ENCODE measurements at places on chromosomes 3 and 15.

GRCh38 chr15:59237924-59238331 lies 31.3 kb downstream of the LDHAL6B start:
- no peak for DNase-seq

GRCh38 chr3:71512000-71512399 lies 71.5 kb downstream of the FOXP1 start:
- no peak for DNase-seq

GRCh38 chr3:96428097-96428496 lies 386.3 kb upstream of the EPHA6 start:
- DNase-seq, result no peak

- peak; percentile 30 for DNase-seq
Observed at GRCh38 chr3:12990306-12990705, 82.9 kb downstream of the IQSEC1 start.

DNA sequence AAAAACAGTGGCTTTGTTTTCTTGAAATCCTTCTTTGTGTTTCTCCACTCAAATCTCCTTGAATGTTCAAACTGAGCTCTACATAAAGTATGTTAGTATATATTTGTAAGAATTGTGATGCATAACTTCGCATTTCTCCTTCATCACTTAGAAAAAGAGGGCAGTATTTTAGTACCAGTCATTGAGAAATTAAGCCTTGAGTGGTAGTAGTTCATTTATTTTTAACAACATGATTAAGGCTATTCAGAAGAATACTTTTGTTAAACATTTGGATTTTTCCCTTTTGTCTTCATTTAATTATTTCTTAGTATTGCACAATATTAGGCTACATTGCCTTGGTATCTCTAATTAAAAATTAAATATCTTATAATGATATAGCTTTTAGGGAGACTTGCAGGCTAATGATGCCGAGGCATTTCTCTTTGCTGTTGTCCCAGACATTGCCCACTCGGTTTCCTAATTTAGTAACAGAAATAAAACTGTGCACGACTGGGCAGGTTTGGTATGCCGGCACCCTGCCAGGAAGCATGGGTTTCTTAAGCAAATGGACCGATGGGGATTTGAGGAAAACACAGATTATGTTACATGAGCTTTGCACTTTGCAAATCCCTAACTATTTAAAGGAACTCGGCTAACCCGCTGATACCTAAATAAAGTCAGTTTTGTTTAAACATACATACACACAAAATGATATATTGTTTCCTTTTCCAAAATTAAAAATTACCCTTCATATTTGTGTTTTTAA lies 54.7 kb downstream of the LRRC28 start:
- DNase-seq, result peak; percentile 23

DNA sequence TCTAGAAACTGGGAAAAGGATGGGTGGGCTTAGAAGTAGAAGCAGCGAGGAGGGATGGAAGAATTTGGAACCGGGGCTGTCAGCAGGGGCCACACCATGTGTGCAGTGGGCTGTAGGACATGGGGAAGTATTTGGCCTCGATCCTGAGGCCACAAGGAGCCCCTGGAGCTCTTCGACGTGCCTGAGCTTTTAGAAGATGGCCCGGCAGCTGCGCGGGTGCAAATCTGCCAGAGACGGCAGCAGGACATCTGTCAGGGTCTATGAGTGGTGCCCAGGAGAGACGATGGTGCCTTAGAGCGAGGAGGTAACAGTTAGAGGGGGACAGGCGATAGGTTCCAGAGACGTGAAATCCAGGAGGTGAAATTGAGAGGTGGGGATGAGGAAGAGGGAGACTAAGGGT lies 321.1 kb downstream of the UACA start:
- no peak for DNase-seq

GRCh38 chr15:40937762-40938535 lies 8.8 kb downstream of the DLL4 start:
- DNase-seq, result no peak

- peak; percentile 66 for DNase-seq
Observed at GRCh38 chr15:98442379-98442833, 205.9 kb upstream of the IGF1R start.

- DNase-seq, result no peak
Observed at GRCh38 chr3:124137216-124137615, 145.3 kb upstream of the ROPN1 start.

DNA sequence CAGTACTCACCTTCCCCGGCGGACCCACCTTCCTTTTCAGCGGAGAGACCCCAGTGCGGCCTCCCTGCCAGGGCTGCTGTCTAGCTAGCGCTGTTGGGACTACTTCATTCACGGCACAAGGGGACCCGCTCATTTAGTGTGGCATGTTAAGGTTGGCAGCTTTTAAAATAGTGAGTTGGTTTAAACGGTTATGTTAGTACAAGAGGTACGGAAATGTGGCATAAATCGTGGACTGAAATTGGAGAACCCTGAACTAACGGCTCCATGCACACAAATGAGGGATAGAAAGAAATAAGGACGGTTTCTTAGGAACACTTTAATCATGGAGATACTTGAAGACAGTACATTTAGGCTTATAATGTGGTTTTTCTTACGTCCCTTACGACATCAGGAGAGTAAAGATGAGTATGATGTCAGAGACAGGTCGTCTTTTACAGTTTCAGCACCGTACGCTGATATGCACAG lies 752 bp downstream of the CEP63 start:
- DNase-seq, result no peak

DNA sequence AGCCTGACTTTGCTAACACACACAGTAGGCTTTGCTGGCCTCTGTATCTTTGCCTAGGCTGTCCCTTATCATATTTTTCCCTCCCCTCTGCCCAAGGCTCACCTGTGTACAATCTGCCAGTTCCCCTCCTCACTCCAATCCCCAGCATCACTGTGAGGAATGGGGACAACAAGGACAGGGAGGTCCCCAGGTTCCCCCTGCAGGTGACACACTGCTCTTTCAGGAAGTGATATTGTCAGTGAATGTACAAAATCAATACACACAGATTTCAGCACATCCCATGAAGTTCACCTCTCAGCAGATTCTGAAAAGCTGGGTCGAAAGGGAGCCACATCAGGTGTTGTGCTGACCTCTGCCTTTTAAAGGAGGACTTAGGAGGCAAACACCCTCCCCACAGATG lies 177.5 kb downstream of the RAB11A start:
- no peak for DNase-seq

GRCh38 chr15:52220937-52221660 lies 29.9 kb upstream of the GNB5 start:
- no peak for DNase-seq

- no peak for DNase-seq
Observed at GRCh38 chr3:123783811-123784210, 100.3 kb downstream of the MYLK start.

DNA sequence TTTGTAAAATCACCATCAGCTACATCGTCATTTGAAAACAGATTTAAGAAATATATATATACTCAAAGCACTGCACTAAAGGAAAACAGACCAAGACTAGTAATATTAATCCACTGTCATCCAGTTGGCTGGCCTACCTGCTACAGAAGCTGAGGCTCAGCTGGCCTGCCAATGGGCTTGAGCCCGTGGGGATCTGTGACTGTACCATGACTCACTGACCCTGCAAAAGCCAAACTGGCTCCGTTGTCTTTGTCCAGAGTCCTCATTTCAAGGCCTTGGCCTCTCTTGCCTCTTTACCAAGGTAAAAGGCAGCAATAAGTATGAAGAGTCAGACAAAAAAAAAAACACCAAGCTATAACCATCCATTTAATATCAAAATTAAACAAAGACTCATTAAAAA lies 463.5 kb upstream of the RASGRP1 start:
- DNase-seq, result no peak

DNA sequence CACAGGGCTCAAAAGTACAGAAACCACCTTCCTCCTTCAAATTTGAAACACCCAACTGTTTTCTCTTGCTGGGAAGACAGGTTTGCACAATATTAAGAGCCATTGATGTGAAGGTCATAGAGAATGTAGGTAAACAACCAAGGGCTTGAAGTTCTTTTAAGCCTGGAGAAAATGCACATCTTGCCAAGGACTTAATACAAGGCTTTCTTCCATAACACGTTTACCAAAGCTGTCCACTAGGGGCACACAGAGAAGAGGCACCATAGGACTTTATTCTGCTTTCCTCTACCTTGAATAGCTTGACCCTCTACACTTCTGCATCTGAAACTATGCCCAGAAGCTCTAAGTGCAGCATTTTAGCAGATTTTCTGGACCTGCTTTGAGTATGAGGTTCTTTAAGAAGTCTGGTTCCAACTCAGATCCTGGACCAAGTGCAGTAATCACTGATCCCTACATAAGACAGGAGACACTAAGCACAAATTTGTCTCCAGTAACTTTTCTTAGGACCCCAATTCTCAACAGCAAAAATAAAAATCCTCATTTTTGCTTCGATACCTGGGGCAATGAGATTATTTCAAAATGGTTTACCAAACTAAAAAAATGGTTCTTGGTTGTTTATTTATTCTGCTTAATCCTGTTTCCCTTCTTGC lies 138.0 kb downstream of the FBN1 start:
- peak; percentile 31 for DNase-seq

DNA sequence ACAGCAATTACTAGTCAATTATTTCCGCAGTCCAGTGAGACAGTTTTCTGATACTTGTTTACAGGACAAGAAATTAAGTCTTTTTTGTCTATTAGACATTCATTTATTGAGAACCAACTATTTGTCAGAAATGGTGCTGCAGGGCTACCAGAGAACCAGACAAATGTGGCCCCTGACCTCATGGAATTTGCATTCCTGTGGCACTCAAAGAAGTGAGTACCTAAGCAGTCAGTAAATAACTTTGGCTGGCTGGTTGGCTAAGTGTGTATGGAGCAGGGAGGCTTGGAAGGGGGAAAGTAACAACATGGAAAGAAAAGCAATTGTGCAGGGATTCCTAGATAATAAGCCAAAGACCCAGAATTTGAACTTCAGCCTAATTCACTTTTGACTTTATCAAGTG lies 837.0 kb upstream of the CFAP20DC start:
- DNase-seq, result no peak

DNA sequence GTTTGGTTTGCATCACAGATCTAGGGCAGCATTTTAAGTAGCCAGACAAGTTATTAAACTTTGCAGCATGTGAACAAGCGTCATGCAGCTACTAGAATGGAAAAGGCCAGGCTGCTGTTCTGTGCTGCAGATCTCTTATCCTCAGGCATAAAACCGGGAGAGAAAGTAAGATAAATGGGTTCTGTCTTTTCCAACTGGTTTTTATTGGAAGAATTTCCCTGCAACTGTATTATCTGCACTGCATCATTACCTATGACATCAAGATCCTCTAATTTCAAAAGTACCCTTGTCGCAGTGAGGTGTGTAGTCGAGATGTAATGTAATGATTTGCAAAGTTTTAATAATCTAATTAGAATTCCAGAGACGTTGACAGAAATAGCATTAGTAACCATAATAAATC lies 240.3 kb downstream of the FEZF2 start:
- DNase-seq, result no peak

DNA sequence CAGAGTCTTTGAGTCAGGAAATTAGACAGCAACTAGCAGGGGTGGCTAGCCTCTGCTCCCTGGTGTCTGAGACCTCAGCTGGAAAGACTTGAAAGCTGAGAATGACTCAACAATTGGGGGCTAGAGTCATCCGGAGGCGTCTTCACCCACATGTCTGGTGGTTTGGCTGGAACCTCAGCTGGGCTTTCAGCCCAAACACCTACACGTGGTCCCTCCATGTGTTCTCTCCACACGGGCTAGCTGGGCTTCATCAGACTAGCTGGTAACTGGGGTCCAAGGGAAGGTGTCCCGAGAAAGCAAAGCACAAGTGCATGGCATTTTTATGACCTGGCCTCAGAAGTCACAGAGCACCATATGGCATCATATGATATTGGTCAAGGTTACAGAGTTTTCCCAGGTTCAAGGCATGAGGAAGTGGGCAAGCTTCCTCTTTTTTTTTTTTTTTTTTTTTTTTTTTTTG lies 19.9 kb upstream of the ABHD2 start:
- no peak for DNase-seq

DNA sequence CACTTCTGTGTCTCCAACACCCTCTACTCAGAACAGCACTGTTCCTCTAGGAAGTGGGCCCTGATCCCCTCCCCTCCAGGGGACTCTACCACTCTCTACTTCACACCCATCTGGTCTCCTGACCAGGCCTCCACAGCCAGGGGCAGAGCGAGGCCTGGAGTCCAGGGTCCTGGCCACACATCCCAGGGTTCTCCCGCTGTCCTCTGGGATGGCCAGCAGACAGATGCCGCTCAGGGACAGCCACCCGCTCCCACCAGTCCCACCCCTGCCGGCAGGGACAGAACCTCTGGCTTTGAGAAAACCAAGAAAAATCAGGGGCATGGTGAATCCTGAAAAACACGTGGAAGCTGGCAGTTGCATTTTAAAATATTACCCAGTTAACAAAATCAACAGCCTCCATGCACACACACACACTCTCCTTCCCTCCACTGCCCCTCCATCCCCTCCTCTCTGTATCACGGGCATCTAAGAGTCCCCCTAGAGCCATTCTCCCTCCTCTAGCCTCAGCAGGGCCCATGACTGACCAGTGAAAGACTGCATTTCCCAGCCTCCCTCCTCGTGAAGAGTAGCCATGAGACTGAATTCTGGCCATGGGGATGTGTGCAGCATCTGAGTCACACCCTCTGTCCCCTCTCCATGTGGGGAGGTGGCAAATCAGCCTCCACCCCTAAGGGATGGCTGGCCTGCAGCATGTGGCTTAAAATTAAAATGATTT lies 32.1 kb upstream of the IQSEC1 start:
- no peak for DNase-seq

DNA sequence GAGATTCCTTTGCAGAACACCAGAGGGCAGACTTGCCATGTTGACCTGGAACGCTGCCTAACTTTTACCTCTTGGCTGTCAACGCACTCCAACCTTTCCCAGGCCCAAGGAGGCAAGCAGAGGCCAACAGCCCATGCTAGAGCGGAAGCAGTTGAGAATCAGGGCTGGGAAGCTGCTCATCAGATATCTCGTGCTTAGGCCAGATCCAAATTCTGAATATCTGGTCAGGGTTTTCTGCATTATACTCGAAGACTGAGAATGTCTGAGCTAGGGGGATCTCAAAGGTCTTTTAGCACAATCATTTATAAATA lies 2.5 kb downstream of the XIRP1 start:
- DNase-seq, result peak; percentile 21

GRCh38 chr15:98040146-98040545 lies 79.6 kb downstream of the ARRDC4 start:
- DNase-seq, result no peak

- no peak for DNase-seq
Observed at GRCh38 chr3:192395506-192395905, 331.8 kb downstream of the FGF12 start.

DNA sequence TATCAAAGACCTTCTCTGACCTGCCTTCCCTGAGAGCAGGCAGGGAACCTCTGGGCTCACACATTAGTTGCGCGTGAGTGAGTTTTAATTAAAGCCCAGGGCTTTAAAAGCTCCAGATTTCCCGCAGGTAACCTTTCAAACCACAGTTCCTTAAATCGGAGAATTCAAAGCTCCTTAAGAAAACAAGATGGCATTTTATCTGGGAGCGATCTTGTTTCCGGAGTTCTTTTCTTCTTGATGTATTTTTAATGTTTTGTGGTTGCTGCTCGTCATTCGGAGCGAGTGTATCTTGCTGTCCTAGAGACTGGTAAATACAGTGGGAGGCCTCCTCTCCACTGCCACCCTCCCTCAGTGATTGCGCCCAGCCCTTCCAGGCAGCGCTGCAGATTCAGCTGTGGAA lies 284.3 kb downstream of the CLSTN2 start:
- no peak for DNase-seq

- DNase-seq, result no peak
Observed at GRCh38 chr3:152383136-152383606, 114.4 kb downstream of the MBNL1 start.

GRCh38 chr3:21745966-21746365 lies 5.0 kb downstream of the ZNF385D start:
- no peak for DNase-seq

- DNase-seq, result no peak
Observed at GRCh38 chr15:45616901-45617323, 17.9 kb upstream of the SQOR start.

- no peak for DNase-seq
Observed at GRCh38 chr15:29888646-29889045, 66.4 kb upstream of the TJP1 start.

Measured in amniotic stem cell (primary cell).